ENCODE measurements at places on chromosomes 5 and 9. TPM values are rescaled to one million over a fixed set of nuclear protein-coding genes. Genes with fewer than 3 reads are reported as not detected.

DNA sequence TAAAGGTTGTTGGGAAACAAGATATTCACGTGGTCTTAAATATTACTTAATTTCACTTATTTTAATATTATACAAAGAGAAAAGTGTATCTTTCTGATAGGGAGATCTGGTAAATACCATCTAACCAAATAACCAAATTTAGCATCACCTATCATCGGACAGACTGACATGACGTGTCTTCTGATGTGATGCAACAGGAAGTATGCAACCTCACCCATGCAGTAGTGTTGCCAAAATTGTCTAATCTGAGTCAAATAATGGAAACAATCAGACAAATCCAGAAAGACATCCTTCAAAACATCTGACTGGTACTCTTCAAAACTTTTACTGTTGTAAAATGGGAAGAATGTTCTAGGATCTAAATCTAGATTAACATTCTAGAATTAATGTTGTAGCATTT lies 148.0 kb downstream of the FGF1 start:
- no peak for DNase-seq

DNA sequence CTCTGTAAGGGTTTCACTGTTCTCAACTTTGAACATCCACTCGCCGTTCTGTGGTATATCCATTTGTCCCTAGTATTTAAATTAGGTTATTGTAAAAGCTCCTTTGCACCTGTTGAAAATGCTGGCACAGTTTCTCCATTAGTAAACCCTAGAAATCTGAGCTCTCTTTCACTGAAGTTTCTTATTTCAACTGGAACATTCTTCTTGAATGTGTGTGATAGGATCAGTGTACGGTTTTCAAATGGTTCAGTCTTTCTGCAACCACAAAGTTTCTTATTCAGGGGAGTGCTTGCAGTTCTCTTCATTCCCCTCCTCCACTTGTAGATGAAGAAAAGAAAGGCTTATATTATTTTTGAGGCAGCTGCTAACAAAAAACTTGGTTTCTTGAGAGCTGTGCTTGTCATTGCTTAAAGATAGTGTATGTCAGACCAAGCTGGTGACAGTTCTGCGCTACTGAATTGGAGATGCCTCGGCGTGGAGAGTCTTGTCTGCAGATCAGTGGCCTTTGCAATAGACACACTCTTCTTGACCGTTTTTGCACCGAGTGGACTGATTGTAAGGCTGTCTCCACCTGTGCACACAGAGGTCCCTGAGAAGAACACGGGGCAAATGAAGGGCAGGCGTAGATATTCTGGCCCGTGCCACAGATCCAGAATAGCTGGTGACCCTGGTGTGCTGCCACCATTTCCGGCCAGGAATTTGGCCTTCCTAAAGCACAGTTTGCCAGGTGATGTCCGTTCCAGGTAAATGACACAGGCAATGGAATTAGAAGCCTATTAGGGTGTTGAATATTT lies 102.2 kb downstream of the TRIO start:
- DNase-seq = no peak

- no peak for DNase-seq
Observed at GRCh38 chr9:450057-450456, 235.4 kb downstream of the DOCK8 start.

OR13F1 gene
- total RNA-seq = not detected

Data from Peyer's patch (tissue), 4 donors.